ENCODE measurements at places on chromosomes 4 and X. TPM values are rescaled to one million over a fixed set of nuclear protein-coding genes. Genes with fewer than 3 reads are reported as not detected.

DNA sequence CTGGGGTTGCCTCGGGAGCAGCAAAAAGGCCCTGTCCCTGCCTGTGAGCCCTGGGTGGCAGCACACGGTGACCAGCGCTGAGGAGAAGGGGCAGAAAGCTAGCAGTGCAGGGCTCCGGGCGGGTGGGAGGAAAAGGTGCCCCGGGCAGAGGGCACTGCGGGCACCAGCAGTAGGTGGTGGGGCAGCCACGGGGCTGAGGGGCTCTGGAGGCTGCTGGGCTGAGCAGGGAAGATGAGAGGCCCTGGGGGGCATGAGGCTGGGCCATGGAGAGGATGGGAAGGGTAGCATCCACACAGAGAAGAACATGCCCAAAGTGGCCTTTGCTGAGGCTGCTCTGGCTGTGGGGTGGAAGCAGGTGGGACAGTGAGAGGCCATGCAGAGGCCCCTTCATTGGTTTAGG lies 67.5 kb upstream of the NKX1-1 start:
- DNase-seq, result no peak

DNA sequence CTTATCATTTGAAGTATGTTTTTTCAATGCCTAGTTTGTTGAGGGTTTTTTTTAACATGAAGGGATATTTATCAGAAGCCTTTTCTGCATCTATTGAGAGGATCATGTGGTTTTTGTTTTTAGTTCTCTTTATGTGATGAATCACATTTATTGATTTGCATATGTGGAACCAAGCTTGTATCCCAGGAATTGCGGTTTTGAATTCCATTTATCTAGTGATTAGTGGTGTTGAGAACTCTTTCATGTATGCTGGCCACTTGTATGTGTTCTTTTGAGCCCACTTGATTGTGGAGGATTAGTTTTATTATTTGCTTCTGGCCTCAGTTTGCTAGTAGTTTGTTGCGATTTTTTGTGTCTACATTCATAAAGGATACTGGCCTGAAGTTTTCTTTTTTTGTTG lies 85.0 kb upstream of the CNKSR2 start:
- no peak for DNase-seq

DNA sequence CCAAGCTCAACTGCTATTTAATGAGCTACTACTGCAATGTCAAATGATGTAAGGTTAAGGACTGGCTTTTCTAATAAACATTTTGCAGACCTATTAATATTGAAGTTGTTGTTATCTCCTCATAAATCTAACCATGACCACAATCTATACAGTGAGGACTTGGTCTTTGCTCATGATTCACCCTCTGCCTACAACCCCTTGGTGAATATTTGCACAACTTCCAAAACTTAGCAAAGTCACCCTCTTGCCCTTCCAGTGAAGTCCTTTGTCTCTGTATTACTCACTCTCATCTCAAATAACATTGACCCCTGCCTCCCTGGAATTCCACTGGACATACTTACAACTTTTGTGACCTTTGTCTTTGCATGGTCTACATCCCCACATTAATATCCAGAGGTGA lies 204.5 kb downstream of the KCNIP4 start:
- no peak for DNase-seq

DNA sequence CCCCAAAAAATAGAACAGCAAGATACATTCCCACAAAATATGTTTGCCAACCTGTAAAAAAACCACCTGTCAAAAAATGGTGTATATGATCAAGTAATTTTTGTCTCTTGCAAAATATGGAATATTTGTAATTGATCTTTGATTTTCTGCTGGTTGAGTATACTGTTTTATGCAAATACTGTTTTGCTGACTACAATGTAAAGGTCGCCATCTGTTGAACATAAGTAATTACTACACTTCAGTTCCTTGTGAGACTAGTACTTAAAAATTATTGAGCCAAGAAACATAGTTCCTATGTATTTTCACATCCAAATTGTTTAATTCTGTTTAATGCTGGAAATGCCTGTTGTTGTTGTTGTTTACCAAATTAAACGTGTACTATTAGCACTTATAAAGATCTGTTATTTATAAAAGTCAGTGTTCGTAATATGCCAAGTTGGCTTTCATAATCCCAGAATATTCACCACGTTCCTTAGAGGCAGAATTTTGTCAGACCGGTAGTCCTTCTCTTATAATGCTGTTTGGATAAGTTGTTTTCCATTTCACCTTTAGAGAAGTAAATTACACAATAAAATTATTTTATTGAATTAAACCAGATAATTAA lies 144.2 kb downstream of the PDLIM5 start:
- no peak for DNase-seq

DNA sequence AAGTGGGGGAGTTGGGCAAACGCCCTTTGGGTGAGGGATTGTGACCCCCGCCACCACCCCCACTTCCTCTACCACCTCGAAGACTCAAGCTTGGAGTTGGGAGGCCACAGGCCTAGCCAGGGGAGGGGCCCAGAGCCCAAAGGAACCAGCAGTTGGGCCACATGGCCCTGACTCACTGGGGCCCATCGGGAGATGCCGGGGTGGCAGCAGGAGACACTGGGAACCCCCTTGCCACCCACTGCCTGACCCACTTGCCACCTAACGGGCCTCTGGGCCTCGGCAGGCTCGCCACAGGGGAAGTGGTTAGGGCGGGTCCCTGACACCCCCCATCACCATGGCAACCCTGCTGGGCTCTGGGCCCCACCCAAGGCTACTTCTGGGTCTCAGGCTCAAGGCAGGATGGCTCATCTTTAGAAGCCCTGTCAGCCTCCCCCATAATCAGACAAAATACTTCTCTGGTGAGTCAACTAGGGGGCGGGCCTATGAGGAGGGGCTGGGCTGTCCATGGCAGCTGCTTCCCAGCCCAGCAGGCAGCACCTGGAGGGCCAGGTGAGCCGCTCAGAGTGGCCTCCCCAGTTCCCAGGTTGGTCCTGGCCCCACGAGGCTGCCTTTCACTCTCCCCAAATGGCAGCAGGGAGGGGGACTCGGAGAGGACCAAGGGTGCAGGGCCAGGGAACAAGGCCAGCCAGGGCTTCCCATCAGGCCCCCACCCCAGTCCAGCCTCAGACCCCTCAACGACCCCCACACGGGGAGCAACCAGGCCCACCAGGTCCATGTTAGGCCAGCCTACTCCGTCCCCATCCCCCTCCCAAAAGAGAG lies 5.6 kb downstream of the FLNA start:
- DNase-seq, result peak; percentile 66

- no peak for DNase-seq
Measured at GRCh38 chrX:138945219-138945618, 233.7 kb upstream of the FGF13 start.

GRCh38 chrX:2928191-2928582 lies 952 bp downstream of the ARSD start:
- peak; percentile 47 for DNase-seq

DNA sequence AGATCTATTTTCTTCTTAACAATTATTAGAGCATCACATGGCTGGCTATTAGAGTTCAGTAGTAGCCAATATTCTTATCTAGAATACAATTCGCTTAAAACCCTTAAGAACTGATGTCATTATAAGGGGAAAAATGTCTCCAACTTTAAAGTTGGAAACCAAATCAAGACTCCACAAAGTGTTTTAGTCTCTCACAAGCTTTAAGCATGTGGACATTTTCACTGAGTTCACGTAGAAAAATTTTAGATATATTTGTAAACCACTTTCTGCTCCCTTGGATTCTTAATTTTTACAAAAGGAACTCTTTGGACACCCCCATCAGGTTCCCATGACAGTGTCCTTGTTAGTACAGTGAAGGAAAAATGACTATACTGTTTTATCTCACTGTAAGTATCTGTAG lies 123.9 kb upstream of the NAP1L5 start:
- no peak for DNase-seq

DNA sequence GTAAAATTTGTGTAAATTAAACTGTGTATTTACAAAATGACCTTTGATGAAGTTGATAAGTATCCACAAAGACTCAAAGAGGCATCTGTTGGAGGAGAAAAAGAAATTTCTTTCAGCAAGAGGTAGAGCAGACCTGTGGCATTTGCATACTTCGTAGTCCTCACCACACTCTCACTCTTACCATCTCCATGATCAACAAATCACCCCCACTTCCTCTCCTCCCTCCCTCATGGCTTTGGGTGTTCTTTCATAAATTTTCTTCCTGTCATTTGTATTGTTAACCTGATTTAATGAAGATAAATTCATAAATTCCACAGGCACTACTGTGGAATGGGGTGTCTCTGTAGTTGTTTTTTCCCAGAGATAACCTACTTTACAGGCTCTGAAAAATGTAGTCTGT lies 366.5 kb downstream of the ZNF674 start:
- DNase-seq, result no peak

DNA sequence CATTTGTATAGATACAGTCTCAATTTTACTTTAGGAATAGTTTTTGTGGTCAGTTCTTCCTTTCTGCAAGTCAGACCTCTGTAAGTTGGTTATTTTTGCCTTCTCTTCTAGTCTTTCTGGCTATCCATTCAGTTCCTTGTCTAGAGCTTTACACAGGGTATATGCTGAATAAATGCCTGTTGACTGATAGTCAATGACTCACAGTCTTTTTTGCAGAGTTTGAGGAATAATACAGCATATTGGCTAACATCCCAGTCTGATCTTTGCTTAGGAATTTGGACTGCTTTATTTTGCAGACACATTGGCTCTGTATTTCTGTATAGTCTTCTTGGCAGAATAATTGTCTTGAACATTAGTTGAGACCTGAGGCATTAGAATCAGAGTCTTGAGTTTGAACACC lies 132.4 kb downstream of the MAGEC1 start:
- no peak for DNase-seq

DNA sequence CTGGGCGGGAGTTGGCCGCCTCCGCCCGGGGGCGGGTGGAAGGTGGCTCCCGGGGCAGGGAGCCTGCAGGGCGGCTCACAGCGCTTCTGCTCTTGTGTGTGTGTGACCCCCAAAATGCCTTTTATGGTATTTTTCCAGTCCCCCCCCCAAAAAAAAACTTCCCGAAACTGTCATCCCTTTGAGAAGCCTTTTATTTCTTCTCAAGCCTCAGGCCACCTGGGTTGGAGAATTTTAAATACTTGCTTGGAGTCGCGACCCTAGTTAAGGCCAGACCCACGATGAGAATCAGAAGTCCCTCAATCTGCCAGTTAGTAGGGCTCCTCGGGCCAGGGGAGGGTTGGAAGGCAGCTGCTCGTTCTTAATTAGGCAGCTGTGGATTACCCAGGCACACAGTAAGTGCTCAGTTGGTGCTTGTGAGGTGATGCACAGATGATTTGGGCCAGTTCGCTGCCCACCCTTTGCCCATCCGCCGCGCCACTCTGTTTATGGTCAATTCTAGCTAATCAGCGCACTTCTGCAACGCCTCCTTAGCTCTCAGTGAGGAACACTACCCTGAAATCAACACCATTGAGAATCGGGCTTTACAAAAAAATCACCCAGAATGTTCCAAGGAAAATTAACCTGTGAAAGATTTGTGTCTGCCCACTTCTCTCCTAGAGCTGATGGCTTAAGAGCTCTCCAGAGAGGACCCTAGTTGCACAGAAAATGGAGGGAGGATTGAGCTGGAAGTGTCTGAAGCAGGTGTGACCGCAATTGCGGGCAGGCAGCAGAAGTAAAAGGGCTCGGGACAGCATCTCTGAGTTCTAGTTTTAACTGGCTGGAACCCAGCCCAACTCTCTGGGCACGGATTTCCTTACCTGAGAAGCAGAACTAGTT lies 648 bp upstream of the SCD5 start:
- no peak for DNase-seq

- peak; percentile 27 for DNase-seq
Measured at GRCh38 chrX:86002076-86002896, 45.1 kb downstream of the CHM start.

GRCh38 chr4:38125816-38126215 lies 165.6 kb downstream of the PTTG2 start:
- no peak for DNase-seq

DNA sequence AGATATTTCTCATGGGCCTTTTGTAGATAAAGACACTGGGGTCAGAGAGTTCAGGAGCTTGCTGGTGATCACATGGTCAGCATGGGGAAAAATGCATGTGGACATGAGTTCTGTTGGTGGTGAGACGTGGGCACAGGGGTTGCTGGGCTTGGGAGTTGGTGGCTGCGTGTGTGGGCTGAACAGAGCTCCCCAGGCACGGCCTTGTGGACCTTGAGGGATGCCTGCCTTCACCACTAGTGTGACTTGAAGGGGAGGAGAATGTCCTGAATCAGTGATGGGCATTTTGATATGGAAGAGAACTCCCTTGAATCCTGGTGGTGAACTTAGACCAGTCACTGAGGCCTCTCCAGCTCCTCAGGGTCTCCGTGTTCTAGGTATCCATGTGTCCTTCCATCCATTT lies 8.9 kb downstream of the CD99 start:
- DNase-seq, result no peak

DNA sequence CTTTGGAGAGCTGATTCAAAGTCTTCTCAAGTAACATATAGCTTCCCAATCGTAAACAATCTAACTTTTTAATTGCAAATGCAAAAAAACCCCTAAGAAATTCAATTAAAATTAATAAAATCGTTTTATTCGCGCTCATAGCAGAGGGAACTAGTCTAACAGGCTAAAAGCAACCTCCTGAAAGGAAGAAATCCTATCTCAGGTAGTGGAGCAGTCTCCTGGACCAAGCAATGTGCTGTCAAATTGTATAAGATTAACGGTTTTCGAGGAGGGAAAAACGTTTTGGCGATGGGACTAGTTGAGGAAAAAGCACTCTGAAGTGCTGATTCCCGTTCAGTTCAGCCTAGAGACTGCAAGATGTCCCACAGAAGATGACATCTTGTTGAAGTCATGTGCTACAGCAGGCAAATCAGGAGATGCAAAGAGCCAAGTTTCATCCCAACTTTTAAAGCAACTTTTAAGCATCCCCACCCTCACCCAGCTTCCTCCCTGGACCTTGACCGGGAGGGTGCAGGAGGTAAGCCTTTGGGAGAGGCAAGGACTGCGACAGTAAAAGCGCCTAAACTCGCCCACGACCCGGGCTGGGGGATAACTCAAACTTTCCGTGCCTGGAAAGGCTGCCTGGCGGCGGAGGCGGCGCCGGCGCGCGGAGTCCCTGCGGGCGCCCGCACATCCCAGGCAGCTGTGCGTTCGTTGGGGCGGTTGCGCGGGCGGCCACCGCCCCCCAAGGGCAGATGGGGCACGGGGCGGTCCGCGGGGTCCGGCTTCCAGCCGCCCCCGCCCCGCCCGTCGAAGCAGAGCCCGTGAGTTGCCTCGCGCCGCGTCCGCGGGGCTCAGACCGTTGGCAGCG lies 784 bp downstream of the MAP7D3 start:
- no peak for DNase-seq

GRCh38 chrX:74448669-74449068 lies 27.4 kb downstream of the SLC16A2 start:
- DNase-seq, result no peak

DNA sequence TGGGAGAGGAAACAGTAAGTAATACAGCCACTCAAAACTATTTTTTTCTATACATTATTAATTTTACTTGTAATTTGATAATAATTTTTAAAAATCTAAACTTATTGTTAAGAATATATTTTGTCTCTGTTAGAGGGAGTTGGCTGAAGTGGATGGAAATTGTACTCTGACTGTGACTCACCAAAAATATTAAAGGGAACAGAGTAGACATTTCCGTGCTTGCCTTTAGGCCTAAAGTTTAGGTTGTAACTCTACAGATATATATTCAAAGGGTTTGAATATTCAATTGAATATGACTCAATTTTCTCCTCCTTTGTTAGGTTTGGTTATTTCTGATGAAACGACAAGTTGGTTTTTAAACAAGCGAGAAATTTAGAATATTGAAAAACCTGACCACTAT lies 128.3 kb upstream of the PITX2 start:
- DNase-seq, result no peak

GRCh38 chr4:42702895-42703294 lies 46.0 kb upstream of the ATP8A1 start:
- no peak for DNase-seq

Gene PSAPL1
- total RNA-seq, result not detected

Gene MAGEA9B
- total RNA-seq, result not detected

Gene IL21
- total RNA-seq, result not detected

Gene YIPF7
- not detected for total RNA-seq

Gene FGFR3
- total RNA-seq, result 104 TPM

Gene REELD1
- total RNA-seq, result 0.43 TPM

Gene TMEM131L
- total RNA-seq, result 11.7 TPM
